CD4-positive, alpha-beta T cell treated with Interleukin-4 for 4 hours (primary cell): ENCODE measurements at places on chromosomes 3 and 15.

DNA sequence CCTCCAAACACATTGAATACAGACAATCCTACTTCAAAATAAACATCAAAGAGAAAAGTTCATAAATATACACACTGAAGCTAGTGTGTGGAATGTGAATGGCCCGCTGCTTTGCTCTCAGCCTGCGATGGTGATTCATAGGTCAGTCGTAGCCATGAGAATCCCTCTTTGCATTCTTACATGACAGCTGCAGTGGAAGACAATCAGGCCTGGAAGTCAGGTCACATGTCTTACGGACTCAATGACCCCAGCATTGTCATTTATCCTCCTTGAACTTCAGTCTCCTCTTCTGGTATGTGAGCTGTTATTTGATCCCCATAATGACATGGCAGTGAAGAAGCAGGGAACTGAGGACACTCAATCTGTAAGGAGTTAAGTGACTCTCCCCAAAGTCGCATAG lies 217.8 kb upstream of the EOMES start:
- no peak for DNase-seq

- DNase-seq, result no peak
These were observed 23.0 kb downstream of the LRIG1 start for GRCh38 chr3:66477856-66478255.

DNA sequence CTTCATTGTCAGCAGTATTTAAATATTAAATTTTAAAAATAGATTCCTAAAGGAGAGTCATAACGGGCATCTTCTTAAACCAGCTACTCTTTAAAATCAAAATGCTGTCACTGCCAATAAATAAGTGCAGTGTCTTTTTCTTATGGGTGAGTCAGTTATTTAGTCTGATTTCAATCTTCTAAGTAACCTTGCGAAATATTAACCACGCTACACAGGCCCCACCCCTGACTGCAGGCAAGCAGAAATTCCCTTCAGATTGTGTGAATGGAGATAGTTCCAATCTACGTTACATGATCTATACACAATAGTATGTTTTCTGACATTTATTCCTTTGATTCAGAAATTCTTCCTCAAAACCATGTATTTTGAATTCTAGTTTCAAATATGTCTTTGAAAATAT lies 141.5 kb downstream of the GADL1 start:
- no peak for DNase-seq

- DNase-seq, result no peak
These were observed 72.8 kb upstream of the FAN1 start for GRCh38 chr15:30830961-30831360.

DNA sequence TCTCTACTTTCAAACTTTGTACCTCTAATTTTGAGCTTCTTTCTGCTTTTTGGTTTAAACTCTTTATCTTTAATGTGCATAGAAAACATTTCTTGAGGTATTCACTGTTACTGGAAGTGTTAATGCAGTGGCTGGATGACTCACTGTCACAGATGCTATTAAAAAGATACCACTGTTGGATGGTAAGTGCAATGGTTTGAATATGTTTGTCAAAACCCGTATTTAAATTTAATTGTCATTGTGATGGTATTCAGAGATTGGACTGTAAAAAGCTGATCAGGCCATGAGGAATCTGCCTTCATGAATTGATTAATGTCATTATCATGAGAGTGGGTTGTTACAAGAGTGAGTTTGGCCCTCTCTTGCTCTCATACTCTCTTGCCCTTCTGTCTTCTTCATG lies 70.6 kb downstream of the AP4E1 start:
- DNase-seq, result no peak

- no peak for DNase-seq
These were observed 34.7 kb downstream of the FOXP1 start for GRCh38 chr3:71548705-71549384.

DNA sequence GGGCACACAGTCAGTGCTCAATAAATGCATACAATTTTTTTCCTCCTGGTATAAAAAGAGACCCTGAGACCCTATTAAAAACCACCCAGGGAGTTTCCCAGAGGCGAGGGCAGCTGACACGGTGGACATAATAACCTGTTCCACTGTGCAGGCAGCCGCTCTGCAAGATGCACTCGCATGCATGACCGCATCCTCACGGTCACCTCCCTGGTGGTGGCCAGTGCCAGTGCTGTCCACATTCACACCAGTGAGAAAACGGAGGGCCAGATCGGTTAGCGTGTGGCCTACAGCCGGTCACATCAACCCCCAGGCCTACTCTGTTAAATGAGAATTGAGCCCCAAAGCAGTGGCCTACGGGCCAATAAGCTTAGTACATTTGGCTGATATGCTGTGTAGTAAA lies 24.8 kb downstream of the SH3BP5 start:
- no peak for DNase-seq

GRCh38 chr3:109241459-109242186 lies 74.7 kb downstream of the DPPA2 start:
- DNase-seq, result no peak

- DNase-seq, result no peak
These were observed 580.6 kb upstream of the ADAMTS9 start for GRCh38 chr3:65268426-65268825.

GRCh38 chr15:98684436-98684835 lies 36.1 kb downstream of the IGF1R start:
- DNase-seq, result no peak
